ENCODE measurements at places on chromosomes 1 and 21. TPM values are rescaled to one million over a fixed set of nuclear protein-coding genes. Genes with fewer than 3 reads are reported as not detected.

- no peak for DNase-seq
Observed at GRCh38 chr1:9435854-9436640, 103.2 kb upstream of the SLC25A33 start.

GRCh38 chr1:101167891-101168290, 68.9 kb upstream of the S1PR1 start:
- no peak for DNase-seq

GRCh38 chr21:45372732-45373355, 32.1 kb upstream of the COL18A1 start:
- DNase-seq = no peak

GRCh38 chr1:53258216-53258615, 19.9 kb upstream of the MAGOH start:
- DNase-seq = no peak

DNA sequence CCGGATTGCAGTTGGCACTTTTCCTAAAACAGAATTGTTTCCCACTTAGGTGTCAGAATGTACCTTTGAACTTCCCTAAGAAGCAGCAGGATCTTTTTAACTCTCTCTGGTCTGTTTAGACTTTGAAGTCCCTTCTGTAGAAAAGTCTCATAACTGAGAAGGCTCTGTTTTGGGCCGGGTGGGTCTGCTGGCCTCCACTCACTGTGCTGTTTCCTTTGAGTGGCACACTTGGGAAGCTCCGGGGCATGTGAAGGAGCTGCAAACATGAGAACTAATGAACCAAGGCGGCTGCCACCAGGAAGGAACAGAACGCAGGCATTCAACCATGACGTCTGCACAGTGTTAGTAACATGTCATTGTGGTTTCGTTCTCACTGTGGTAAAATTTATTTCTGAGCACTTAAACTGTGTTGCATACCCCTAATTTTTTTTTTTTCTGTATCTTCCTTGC, 19.5 kb upstream of the NCMAP start:
- no peak for DNase-seq

- no peak for DNase-seq
Observed at GRCh38 chr1:2611031-2611501, 21.8 kb downstream of the MMEL1 start.

Gene FCGR2B
- total RNA-seq = not detected

Gene RXFP4
- not detected for total RNA-seq
